NCI-H187 (cell line): ENCODE measurements at places on chromosomes 2 and 18.

DNA sequence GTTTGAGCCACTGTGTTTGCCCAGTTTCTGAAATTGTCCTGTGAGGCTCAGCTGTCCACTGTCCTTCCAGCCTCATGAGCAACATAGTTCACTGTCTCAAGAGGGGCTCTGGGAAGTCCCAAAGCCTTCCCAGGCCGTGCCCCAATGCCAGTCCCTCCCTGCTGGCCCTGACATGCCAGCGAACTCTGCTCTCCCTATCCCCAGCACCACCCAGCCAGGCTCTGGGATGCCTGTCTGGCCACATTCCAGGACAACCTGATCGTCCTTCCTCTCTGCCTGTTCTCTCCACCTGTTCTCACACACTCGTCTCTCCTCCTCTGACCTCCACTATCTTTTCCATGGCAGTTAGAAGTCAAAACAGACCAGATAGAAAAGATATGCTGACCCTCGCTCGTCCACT lies 278.0 kb upstream of the ID2 start:
- DNase-seq, result no peak

- DNase-seq, result no peak
Observed at GRCh38 chr18:37484983-37485834, 80.4 kb downstream of the CELF4 start.

- DNase-seq, result no peak
Observed at GRCh38 chr2:118047380-118047826, 33.5 kb upstream of the CCDC93 start.

DNA sequence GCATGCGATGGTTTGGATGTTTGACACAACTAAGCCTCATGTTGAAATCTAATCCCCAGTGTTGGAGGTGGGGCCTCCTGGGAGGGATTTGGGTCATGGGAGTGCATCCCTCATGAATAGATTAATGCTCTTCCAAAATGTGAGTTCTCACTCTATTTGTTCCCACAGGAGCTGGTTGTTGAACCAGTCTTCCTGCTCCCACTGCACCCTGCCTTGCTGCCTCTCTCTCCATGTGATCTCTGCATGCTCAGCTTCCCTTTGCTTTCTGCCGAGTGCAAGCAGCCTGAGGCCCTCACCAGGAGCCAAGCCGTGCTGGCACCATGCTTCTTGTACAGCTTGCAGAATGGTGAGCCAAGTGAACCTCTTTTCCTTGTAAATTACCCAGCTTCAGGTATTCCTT lies 206.8 kb downstream of the VAPA start:
- no peak for DNase-seq

DNA sequence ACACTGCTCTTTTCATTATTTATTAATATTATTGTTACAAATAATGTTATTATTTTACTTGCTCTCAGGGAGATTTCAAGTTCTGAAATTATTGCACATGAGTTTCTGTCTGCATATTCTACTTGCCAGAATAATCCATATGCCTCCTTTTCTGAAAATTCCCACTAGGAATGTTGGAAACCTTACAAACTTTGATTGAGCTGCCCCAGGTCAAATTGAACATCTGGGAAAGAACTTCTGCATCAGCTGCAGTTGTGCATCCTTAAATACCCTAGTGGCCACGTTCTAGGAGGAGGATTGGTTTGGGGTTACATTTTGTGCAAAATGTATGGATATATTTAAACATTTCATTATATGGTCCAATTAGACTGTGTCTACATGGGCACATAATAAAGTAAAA lies 1302.7 kb upstream of the PIK3C3 start:
- no peak for DNase-seq

DNA sequence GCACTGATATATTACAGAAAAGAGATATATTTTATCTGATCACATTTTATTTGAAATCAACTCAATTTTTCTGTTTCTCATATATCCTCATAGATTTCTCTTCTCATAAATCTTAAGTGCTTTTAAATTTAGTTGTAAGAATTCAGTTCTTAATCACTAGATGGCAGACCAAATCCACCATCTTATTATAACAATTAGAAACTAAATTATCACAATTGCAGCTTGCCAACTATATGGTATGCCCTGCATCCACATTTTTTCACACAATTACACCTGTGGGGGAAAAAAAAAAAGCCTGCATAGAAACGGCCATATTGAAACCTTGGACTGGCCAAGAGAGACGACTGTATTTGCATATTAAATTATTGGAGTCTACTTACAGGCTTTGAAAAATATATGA lies 64.4 kb downstream of the COL5A2 start:
- no peak for DNase-seq

GRCh38 chr18:11398625-11399024 lies 210.8 kb upstream of the SLC35G4 start:
- no peak for DNase-seq

GRCh38 chr2:437756-438393 lies 150.0 kb upstream of the ALKAL2 start:
- peak; percentile 65 for DNase-seq

DNA sequence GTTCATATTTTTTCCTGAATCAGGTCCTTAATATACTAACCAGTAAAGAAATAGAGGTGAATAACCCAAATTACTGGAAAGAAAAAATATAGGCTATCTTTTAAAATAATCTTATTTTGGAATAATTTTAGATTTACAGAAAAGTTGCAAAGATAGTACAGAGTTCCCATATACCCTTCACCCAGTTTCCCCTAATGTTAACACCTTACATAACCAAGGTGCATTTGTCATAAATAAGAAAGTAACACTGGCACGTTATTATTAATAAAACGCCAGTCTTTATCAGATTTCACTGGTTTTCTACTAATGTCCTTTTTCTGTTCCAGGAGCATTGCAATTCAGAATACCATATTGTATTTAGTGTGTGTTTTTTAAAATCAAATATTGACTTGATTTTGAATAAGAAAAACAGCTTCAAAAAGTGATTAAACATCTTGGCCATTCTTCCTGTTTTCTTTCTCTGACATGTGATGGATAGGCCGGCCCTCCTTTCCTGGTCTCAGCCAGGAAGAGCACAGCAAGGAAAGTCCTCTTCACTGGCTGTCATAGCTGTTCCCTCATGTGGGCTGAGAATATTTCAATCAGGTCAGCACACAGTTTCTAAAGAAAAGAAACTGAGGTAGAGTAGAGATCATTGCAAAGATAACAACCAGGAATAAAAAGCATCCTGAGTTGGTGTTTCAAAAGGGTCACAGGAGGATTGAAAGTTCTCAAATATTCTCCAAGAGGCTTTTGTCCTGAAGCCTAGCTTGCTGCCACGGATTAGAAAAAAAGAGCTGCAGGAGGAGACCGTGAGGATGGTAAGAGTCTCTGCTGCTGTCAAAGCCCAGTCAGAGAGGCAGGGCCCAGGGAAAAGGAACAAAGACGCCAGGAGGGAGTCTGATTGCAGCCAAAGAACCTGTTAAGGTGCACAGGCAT lies 79.3 kb upstream of the ARL5A start:
- DNase-seq, result no peak

- DNase-seq, result no peak
Observed at GRCh38 chr2:221377066-221377465, 195.0 kb downstream of the EPHA4 start.

GRCh38 chr2:194867328-194867727 lies 789.7 kb upstream of the SLC39A10 start:
- DNase-seq, result no peak

- no peak for DNase-seq
Observed at GRCh38 chr2:66240286-66240685, 194.6 kb upstream of the MEIS1 start.

- no peak for DNase-seq
Observed at GRCh38 chr2:1286929-1287328, 126.3 kb upstream of the TPO start.

DNA sequence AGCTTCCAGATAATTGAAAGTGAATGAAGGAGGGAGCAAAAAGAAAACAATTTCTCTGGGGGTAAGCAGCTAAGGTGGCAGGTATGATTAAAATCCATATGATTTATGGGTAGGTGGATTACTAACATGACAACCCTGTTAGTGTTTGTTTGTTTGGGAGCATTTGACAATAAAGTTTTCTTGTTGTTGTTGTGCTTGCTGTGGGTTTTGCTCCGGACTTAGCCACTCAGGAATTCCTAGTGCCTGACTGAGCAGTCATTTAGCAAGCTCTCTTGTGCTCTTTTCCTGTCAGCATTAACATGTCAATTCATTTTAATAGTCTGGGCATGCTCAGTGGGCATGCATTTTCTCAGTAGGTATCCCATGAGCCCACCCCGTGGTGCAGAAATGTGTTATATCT lies 674.8 kb upstream of the ZEB2 start:
- DNase-seq, result no peak

- no peak for DNase-seq
Observed at GRCh38 chr2:220512419-220512818, 885.0 kb downstream of the SLC4A3 start.

GRCh38 chr2:43343573-43344304 lies 117.3 kb upstream of the ZFP36L2 start:
- DNase-seq, result no peak

GRCh38 chr2:97761192-97761591 lies 47.8 kb downstream of the ZAP70 start:
- no peak for DNase-seq

DNA sequence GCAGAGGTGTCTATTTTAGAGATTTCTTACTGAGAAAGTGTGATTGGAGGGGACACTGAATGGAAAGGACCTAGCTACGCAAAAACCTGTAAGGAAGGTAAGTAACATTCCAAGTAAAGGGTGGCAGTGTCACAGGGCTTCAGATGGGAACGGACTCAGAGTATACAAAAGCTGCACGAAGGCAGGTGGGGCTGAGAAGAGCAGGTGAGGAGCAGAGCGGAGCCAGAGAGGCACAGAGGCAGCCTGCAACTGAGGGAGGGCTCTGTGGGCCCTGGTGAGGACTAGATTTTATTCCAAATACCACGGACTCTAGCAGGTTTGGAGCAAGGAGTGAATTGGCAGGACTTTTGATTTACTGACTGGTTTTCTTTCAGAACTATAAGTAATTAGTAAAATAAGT lies 331.3 kb upstream of the PKDCC start:
- peak; percentile 62 for DNase-seq
